Progenitor cell of endocrine pancreas (in vitro differentiated cells): ENCODE measurements at places on chromosomes 7 and 10. TPM values are rescaled to one million over a fixed set of nuclear protein-coding genes. Genes with fewer than 3 reads are reported as not detected.

- peaks cover 2% of the 10 kb centered on the region for H3K36me3 ChIP-seq
- DNase-seq: no peak
- peaks cover 23% of the 10 kb centered on the region for H3K27me3 ChIP-seq
- H3K4me1 ChIP-seq: peaks cover 5% of the 10 kb centered on the region
- no peak overlapping the region for H3K27ac ChIP-seq
Measured at GRCh38 chr10:118520116-118520742, 75.2 kb downstream of the PRLHR start.

- no peaks in the 10 kb centered on the region for H3K27me3 ChIP-seq
- H3K27ac ChIP-seq: no peak overlapping the region
- peaks cover 10% of the 10 kb centered on the region for H3K4me1 ChIP-seq
- no peak for DNase-seq
- no peak overlapping the region for H3K4me3 ChIP-seq
Measured at GRCh38 chr7:85405016-85405902, 218.4 kb upstream of the SEMA3D start.

- H3K4me3 ChIP-seq: no peak overlapping the region
- no peak for DNase-seq
- H3K27ac ChIP-seq: no peak overlapping the region
- H3K27me3 ChIP-seq: no peaks in the 10 kb centered on the region
- H3K36me3 ChIP-seq: no peaks in the 10 kb centered on the region
Measured at GRCh38 chr10:62149621-62150020, 119.0 kb downstream of the RTKN2 start.

- peaks cover 18% of the 10 kb centered on the region for H3K27me3 ChIP-seq
- DNase-seq: no peak
- H3K4me1 ChIP-seq: peaks cover 11% of the 10 kb centered on the region
- no peak overlapping the region for H3K4me3 ChIP-seq
Measured at GRCh38 chr10:126242397-126243260, 145.6 kb downstream of the ADAM12 start.

GRCh38 chr10:52276986-52277385, 37.1 kb upstream of the DKK1 start:
- H3K27ac ChIP-seq: no peak overlapping the region
- H3K27me3 ChIP-seq: no peaks in the 10 kb centered on the region
- DNase-seq: no peak
- H3K4me1 ChIP-seq: no peaks in the 10 kb centered on the region
- no peaks in the 10 kb centered on the region for H3K36me3 ChIP-seq

GRCh38 chr10:11397980-11398580, 213.4 kb downstream of the USP6NL start:
- no peak overlapping the region for H3K27ac ChIP-seq
- H3K4me1 ChIP-seq: peaks cover 5% of the 10 kb centered on the region
- peaks cover 19% of the 10 kb centered on the region for H3K27me3 ChIP-seq
- no peak for DNase-seq

DNA sequence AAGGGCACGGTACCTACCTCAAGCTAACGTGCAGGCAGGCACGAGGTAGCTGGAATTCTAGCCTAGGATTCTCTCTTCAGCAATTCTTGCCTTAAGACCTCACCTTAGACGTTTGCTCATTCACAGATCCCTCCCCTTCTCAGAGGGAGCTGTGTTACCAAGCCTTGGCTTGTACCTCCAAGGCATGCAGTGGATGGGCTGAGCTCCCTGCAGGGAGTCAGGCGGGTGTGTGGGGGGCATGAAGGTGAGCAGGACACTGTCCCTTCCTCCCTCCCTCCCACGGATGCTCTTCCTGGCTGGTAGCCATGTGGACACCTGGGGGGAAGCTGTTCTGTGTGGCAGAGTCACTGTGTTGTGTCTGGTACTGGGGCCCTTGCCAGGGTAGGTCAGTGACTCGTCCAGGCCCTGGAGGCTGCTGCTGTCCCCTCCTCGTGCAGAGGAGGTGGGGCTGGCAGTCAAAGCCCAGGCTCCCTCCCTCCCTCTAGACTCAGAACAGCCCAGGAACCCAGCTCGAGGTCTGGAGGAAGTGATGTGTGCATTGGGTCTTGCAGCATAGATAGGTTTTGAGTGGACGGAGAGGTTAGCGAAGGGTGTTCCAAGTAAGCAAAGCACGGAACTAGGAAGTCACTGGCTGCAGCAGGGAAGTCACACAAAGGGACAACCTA, 222.2 kb upstream of the SH2B2 start:
- H3K27me3 ChIP-seq: no peaks in the 10 kb centered on the region
- peaks cover 7% of the 10 kb centered on the region for H3K4me1 ChIP-seq
- peak overlapping the region; percentile 34 for H3K27ac ChIP-seq
- no peak for DNase-seq
- no peak overlapping the region for H3K4me3 ChIP-seq
- H3K36me3 ChIP-seq: peaks cover 10% of the 10 kb centered on the region

DNA sequence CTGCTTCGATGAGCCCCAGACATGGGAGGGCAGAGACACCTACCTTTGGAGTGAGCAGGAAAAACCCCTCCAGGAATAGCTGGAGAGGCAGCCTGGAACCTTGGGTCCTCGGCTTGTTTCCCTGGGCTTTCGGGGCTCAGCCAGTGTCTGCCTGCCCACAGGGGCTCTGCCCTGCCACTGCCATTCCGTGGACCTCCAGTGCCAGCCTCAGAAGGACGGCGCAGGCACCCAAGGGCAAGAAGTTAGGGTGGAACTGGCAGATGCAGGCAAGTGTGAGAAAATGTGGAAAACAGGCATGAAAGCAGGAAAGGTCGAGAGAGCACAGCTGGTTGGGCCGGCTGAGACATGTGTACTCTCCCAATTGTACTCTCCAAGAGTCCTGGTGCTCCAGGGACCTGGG, 281.5 kb downstream of the GRID1 start:
- no peak for DNase-seq
- no peaks in the 10 kb centered on the region for H3K36me3 ChIP-seq
- H3K4me1 ChIP-seq: no peaks in the 10 kb centered on the region
- no peak overlapping the region for H3K4me3 ChIP-seq
- no peak overlapping the region for H3K27ac ChIP-seq
- peaks cover 16% of the 10 kb centered on the region for H3K27me3 ChIP-seq

DNA sequence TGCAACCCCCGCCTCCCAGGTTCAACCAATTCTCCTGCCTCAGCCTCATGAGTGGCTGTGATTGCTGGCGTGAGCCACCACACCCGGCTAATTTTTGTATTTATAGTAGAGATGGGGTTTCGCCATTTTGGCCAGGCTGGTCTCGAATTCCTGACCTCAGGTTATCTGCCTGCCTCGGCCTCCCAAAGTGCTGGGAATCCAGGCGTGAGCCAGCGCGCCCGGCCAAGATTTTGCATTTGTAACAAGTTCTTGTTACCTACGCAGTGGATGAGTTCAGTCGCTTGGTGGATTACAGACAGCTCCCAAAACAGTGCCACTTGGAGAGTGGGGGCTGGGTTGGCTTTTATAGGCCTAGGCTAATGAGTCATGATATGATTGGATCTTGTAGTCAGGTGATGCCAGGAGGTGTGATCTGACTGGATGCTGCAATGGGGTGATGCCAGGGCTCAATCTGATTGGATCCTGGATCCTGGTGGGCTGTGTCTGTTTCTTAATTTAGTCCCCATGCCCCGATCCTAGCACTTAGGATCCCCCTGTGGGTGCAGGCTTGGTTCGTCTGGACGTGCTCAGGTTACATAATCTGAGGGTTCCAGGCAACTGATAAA, 20.3 kb downstream of the SBDS start:
- H3K27ac ChIP-seq: no peak overlapping the region
- DNase-seq: no peak
- H3K36me3 ChIP-seq: peaks cover 2% of the 10 kb centered on the region
- H3K4me1 ChIP-seq: peaks cover 5% of the 10 kb centered on the region
- peaks cover 7% of the 10 kb centered on the region for H3K27me3 ChIP-seq

- peak overlapping the region; percentile 83 for H3K4me3 ChIP-seq
- H3K36me3 ChIP-seq: peaks cover 3% of the 10 kb centered on the region
- no peak for DNase-seq
- no peaks in the 10 kb centered on the region for H3K27me3 ChIP-seq
- H3K4me1 ChIP-seq: peaks cover 2% of the 10 kb centered on the region
- H3K27ac ChIP-seq: peak overlapping the region; percentile 99
Measured at GRCh38 chr10:37975401-37975991, 951 bp downstream of the ZNF25 start.

CPA1 gene
- 17.8 and 23.7 TPM in 2 replicates for total RNA-seq

TUBGCP2 gene
- 63.2 and 77.0 TPM in 2 replicates for total RNA-seq

PILRA gene
- total RNA-seq: 3.9 and 5.3 TPM in 2 replicates

SYT15B gene
- 0.13 and 0.36 TPM in 2 replicates for total RNA-seq

NOC3L gene
- total RNA-seq: 20.4 and 21.8 TPM in 2 replicates

GBX1 gene
- total RNA-seq: 2.0 and 2.1 TPM in 2 replicates

ANKRD1 gene
- 48.1 and 61.8 TPM in 2 replicates for total RNA-seq
